ENCODE measurements at places on chromosomes 3 and 15.

DNA sequence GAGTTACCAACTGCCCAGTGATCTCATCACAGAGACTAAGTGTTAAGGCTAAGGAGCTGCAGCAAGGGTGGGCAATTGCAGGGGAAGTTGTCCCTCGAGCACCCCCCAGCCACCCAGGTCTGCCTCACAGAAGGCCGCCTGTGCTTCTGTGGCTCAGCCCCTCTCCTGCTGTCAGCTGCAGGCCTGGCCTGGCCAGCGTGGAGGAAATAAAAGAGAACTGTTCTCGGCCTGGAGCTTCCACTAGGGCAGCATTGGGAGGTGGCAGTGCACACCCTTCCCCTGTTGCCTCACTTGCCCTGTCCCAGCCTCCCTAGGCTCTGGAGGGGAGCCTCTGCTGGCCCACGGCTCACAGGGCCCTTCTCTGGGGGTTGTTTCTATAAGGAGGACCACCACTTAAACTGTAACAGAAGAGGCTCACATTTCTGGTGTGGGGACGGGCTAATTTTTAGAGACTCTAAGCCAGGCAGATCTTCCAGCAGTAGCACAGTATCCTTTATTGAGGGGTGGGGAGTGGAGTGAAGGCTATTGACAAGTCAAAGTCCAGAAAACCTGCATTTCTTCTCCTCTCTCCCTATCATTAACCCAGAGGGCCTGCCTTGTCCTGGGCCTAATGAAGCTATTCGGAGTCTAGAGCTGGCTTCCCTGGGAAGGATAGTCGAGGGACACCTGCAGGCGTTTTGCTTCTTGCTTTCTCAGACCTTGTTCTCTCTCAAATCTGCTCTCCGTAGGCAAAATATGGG lies 75.6 kb upstream of the ADPGK start:
- DNase-seq, result no peak

GRCh38 chr3:153215966-153216365 lies 53.9 kb downstream of the RAP2B start:
- no peak for DNase-seq

GRCh38 chr15:81751256-81751655 lies 294.6 kb downstream of the MEX3B start:
- no peak for DNase-seq

- DNase-seq, result no peak
Observed at GRCh38 chr3:31240874-31241273, 291.9 kb upstream of the STT3B start.

DNA sequence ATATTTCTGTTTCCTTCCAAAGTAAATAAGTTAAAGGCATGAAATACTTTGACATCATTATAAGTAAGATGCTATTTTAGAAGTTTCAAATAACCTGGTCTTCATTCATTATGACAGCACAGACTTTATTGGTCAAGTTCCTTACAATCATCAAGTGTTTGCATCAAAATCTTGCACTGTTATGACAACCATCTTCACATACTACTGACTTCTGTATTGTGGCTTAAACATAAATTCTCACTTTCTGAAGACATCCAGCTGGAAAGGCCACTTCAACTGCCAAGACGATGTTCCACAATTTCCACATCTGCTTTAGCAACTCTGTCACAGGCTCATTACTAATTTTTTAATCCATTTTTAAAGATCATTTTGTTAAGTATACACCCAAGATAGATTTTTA lies 408.0 kb downstream of the MECOM start:
- no peak for DNase-seq

DNA sequence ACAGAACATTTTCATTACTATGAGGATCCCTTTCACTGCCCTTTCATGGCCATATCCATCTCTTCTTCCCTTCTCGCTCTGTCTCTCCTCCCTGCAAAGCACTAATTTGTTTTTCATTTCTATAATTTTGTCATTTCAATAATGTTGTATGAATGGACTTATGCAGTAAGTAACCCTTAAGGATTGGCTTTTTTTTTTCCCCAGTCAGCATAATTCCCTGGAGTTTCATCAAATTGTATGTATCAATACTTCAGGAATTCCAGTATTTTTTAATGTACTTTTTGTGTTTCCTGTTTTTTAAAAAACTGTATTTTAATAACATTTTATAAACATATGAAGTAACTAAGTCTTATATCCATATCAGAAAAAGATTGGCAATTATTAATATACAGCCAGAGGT lies 1016.0 kb upstream of the SEMA6D start:
- no peak for DNase-seq

- no peak for DNase-seq
Observed at GRCh38 chr3:14223595-14223994, 45.0 kb downstream of the LSM3 start.

DNA sequence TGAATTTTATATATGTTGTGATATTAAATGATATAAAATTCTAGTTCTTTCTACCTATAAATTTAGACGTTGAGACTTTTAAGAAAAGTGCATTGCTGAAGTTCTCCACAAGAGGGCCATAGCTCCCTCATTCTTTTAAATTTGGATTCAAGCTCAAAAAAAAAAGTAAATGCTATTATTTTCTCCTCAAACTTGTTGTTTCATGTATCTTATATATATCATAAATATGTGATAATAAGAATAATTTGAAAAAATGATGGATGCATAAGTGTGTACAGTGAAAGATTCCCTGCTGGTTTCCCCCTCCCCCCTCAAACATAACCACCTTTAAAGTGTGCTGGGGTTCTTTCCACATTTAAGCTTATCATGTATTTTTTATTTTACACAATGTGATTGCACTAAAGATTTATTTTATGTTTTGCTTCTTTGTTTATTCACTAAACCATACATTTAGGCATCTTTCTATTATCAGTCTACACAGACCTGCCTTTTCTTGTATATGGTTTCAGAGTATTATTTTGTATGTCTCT lies 769.4 kb upstream of the GOLIM4 start:
- DNase-seq, result no peak

- DNase-seq, result no peak
Observed at GRCh38 chr3:187983484-187984124, 170.4 kb upstream of the LPP start.

DNA sequence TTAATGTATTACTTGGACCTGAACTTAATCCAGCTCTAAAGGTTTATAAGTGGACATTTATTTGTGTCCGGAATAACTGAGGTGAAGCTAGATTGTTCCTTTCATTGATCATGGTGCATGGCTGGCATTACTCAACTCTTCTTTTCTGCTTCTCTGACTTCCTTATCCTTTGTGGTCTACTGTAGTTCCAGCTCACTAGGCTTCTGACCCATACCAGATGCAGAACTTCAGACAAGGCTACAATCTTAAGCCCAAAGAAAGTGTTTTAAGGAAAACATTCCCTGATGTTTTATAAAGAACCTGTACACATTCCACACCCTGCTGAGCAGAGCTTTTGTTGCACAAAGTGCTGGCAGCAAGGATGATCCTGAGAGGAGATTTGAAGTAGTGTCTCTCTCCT lies 250.8 kb upstream of the TGFBR2 start:
- DNase-seq, result no peak

DNA sequence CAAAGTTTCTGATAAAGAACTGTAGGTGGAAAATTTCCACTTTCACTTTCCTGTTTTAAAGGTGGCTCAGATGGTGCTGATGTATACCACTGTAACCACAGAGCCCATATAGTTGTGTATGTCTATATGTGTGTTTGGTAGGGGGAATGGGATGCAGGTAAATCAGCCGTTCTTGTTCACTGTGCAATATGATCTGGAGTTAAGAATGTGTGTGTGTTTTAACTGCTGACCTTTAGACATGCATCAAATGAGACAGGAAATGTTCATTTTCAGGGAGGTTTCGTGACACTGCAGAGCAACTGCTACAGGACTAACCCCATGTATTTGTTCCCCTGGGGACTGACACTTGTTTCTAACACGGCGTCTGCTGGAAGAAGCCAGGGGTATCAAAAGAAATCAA lies 180.5 kb downstream of the TAFA4 start:
- DNase-seq, result no peak

DNA sequence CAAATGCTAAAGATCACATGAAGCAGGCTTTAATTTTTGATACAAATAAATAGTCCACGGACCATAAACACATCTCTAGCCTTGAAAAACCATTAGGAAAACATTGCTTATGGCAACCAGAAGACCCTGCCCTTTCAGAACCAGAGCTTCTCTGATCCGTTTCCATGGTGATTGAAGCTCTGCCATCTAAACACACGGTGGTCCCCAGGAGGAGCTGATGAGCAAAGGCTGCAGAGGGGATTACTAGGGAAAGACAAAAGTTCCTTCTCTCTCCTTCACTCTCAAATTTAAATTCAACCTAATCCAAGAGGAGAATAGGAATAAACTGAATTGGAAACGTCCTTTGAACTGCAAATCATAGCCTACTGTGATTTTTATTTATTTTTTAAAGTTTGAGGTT lies 122.0 kb upstream of the ATP10A start:
- no peak for DNase-seq

GRCh38 chr15:93257920-93258319 lies 168.9 kb upstream of the RGMA start:
- DNase-seq, result no peak

GRCh38 chr3:134929976-134930375 lies 134.9 kb downstream of the EPHB1 start:
- DNase-seq, result no peak

- DNase-seq, result no peak
Observed at GRCh38 chr3:98644168-98644567, 50.8 kb upstream of the CPOX start.

GRCh38 chr15:91302588-91303439 lies 202.8 kb downstream of the SV2B start:
- DNase-seq, result no peak

GRCh38 chr3:77535116-77535515 lies 495.2 kb downstream of the ROBO2 start:
- DNase-seq, result no peak

DNA sequence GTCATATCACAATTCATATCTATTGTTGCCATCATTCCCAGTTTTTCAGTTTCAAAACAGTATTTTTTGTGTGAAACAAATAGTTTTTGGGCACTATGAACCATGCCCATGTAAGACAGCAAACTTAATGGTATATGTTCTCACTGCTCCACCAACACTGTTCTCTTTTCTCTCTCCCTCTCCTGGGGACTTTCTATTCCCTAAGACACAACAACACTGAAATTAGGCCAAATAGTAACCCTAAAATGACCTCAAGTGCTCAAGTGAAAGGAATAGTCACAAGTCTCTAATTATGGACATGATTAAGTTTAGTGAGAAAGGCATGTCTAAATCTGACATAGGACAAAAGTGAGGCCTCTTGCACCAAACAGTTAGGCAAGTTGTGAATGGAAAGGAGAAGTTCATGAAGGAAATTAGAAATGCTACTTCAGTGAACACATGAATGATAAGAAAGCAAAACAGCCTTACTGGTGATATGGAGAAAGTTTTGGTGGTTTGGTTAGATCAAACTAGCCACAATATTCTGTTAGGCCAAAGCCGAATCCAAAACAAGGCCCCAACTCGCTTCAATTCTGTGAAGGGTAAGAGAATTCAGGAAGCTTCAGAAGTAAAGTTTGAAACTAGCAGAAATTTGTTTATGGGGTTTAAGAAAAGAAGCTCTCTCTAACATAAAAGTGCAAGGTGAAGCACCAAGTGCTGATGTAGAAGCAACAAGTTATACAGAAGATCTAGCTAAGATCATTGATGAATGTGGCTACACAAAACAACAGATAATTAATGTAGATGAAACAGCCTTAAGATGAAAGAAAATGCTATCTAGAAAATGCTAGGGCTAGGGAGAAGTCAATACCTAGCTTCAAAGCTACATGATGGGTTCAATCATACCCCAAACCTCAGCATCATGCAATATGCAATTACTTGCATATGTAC lies 104.2 kb downstream of the CBLB start:
- no peak for DNase-seq

DNA sequence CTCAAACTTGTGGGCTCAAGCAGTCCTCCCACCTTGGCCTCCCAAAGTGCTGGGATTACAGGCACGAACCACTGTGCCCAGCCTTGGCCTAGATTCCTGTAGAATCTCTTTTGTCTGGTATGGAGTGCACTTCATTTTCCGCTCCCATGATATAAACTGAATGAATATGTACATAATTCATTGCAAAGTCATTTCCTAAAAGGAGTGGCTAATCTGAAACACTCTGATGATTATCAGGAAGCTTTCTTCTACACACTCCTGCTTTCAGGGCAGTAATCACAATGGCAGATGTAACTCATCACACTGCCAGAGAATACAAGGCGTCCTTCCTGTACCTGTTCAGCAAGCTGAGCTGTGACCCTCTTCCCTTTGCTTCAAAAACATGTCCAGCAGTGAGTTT lies 28.6 kb downstream of the RLBP1 start:
- DNase-seq, result no peak

DNA sequence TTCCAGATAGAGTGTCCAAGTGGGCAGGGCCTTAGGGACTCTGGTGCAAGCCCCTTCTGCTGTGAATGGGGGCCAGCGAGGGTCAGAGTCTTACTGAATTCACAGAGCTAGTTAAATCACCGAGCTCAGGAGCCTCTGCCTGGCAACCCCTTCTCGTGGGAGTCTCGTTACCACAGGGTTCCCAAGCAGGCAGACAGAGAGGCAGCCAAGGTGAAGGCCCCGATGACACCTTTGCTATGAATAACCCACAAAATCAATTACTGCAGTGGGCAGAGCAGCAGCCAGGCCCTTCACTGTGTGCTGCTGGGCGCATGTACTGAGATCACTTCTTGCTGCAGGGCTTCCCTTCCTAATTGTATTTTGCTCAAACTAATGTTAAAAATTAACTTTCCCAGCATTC lies 56.9 kb downstream of the SPSB4 start:
- DNase-seq, result no peak

DNA sequence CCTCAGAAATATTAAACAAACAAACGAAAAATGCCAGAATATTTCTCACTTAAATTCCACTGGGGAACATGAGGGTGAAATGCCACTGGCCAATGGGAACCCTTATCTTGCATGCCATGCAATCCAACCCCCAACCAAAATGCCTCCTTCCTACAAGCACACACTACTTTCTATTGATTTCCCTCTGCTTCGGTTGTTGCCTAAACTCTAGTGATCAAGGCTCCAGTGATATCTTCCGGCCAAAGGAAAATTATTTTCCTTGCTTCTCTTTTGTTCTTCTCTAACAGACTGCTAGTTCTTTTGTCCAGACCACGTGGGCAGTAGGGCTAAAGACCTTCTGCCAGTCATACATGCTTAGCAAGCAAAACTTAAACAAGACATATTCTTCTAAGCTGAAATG lies 115.7 kb downstream of the TMCC1 start:
- DNase-seq, result no peak
